Activated CD4-positive, alpha-beta memory T cell treated with anti-CD3 and anti-CD28 coated beads for 36 hours (primary cell): ENCODE measurements at places on chromosomes 2 and 18. TPM values are rescaled to one million over a fixed set of nuclear protein-coding genes. Genes with fewer than 3 reads are reported as not detected.

GRCh38 chr2:190615555-190616200, 33.2 kb upstream of the NAB1 start:
- peaks cover 2% of the 10 kb centered on the region for H3K36me3 ChIP-seq
- no peak overlapping the region for H3K27ac ChIP-seq
- no peaks in the 10 kb centered on the region for H3K27me3 ChIP-seq

DNA sequence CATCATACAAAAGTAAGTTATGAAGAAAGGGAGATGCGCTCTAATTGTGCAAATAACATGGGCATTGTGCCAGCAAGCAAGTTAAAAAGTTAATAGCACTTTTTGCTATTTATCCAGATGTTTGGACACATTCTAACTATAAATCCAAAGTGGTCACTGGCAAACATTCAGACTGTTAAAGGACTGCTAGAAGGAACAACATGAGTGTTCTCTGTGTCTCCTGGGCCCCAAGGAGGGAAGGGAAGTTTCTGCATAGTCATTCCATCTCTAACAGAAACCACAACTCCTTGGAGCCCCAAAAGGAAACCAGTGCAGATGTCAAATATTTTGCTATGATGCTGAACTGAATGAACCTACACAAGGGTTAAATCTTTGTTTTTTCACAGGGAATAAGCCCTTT, 213.3 kb upstream of the HNRNPA3 start:
- H3K4me3 ChIP-seq = no peak overlapping the region
- no peak overlapping the region for H3K27ac ChIP-seq
- DNase-seq = no peak
- no peaks in the 10 kb centered on the region for H3K36me3 ChIP-seq

DNA sequence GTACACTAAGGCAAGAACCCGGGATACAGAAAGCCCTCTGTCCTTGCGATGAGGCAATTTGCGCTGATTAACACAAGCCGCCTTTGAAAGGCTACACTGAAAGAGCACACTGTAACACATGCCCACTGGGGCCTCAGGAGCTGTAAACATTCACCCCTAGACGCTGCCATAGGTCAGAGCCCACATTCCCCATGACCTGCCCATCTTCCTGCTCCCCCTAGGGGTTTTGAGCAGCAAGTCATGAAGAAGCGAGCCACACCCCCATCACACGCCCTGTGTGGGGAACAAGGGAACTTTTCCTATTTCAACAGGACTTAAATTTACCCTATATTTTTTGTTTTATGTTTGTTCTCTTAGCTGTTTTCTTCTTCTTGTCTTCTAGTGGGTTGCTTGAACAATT, 47.8 kb upstream of the SLC4A10 start:
- H3K27me3 ChIP-seq = peaks cover 1% of the 10 kb centered on the region
- DNase-seq = peak; percentile 32
- no peak overlapping the region for H3K27ac ChIP-seq

- peaks cover 25% of the 10 kb centered on the region for H3K4me1 ChIP-seq
- DNase-seq = no peak
- peaks cover 22% of the 10 kb centered on the region for H3K36me3 ChIP-seq
- no peak overlapping the region for H3K27ac ChIP-seq
Observed at GRCh38 chr2:241744028-241744754, 9.8 kb downstream of the D2HGDH start.

- no peaks in the 10 kb centered on the region for H3K36me3 ChIP-seq
- no peaks in the 10 kb centered on the region for H3K4me1 ChIP-seq
- H3K27ac ChIP-seq = no peak overlapping the region
- no peak for DNase-seq
Observed at GRCh38 chr18:14748496-14748895, 524 bp downstream of the ANKRD30B start.

GRCh38 chr2:181163691-181164090, 183.3 kb downstream of the UBE2E3 start:
- peaks cover 48% of the 10 kb centered on the region for H3K4me1 ChIP-seq
- H3K36me3 ChIP-seq = peaks cover 32% of the 10 kb centered on the region
- peak overlapping the region; percentile 66 for H3K27ac ChIP-seq
- no peaks in the 10 kb centered on the region for H3K27me3 ChIP-seq
- DNase-seq = no peak

DNA sequence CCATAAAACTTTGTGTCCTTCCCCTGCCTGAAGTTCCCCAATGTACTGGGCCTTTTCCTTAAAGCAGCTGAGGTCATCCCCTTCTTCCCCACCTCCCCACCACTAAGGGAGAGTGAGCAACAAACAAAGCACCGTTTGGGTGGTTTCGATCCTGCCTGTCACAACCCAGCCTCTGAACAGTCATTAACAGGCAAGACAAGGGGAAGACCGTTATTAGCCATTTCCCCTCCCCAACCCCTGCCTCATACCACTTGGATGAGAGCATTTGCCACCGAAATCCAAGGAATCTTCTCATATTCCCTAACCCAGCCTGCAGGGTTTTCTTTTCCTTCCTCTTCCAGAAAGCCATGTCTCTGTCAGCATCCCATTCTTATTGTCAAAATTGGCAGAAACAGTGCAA, 65.6 kb downstream of the STRADB start:
- H3K36me3 ChIP-seq = no peaks in the 10 kb centered on the region
- H3K4me1 ChIP-seq = no peaks in the 10 kb centered on the region
- no peak for DNase-seq

DNA sequence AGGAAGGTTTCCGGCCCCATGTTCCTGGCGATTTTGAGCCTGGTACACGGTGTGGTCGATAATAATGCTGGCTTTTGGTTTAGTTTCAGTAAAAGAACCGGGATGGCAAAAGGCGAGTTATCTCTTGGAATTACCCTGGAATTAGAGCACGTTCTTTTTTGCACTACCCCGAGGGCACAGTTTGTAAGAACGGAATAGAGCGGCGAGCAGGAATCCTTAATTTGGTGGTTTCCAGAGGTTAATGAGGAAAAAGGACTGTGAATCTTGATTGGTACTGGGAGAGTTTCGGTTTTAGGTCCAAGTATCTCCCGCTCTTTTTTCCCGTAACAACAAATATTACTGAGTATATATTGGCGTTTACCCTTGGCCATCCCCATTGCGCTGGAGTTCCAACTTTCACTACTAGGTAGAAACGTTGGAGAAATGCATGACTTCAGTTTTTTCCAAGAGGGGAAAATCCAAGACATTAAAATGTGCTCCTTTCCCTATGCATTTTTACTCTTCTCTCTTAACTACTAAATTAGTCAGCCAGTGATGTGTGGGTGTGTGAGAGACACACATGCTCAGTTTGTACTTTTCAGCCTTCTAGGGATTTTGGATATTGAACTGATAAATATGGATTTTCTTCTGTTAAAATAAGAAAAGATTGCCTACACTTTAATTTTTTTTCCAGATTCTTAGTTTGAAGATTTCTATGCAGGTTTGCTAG, 160.8 kb downstream of the AGPS start:
- H3K27ac ChIP-seq = peak overlapping the region; percentile 100
- no peak for DNase-seq
- peak overlapping the region; percentile 97 for H3K4me3 ChIP-seq
- H3K27me3 ChIP-seq = no peaks in the 10 kb centered on the region
- peaks cover 8% of the 10 kb centered on the region for H3K4me1 ChIP-seq

GRCh38 chr2:66602341-66602740, 167.4 kb downstream of the MEIS1 start:
- no peak overlapping the region for H3K27ac ChIP-seq
- DNase-seq = no peak
- no peak overlapping the region for H3K4me3 ChIP-seq
- no peaks in the 10 kb centered on the region for H3K4me1 ChIP-seq

- no peaks in the 10 kb centered on the region for H3K4me1 ChIP-seq
- no peak for DNase-seq
- H3K4me3 ChIP-seq = no peak overlapping the region
- H3K27me3 ChIP-seq = no peaks in the 10 kb centered on the region
Observed at GRCh38 chr2:233343171-233343705, 11.1 kb upstream of the DGKD start.

- DNase-seq = no peak
- peaks cover 47% of the 10 kb centered on the region for H3K4me1 ChIP-seq
- no peak overlapping the region for H3K4me3 ChIP-seq
- H3K27ac ChIP-seq = peak overlapping the region; percentile 71
Observed at GRCh38 chr18:54150226-54150625, 74.2 kb downstream of the MBD2 start.

- no peaks in the 10 kb centered on the region for H3K4me1 ChIP-seq
- no peak overlapping the region for H3K4me3 ChIP-seq
- peaks cover 19% of the 10 kb centered on the region for H3K27me3 ChIP-seq
Observed at GRCh38 chr18:32478807-32479206, 8.1 kb upstream of the GAREM1 start.

DNA sequence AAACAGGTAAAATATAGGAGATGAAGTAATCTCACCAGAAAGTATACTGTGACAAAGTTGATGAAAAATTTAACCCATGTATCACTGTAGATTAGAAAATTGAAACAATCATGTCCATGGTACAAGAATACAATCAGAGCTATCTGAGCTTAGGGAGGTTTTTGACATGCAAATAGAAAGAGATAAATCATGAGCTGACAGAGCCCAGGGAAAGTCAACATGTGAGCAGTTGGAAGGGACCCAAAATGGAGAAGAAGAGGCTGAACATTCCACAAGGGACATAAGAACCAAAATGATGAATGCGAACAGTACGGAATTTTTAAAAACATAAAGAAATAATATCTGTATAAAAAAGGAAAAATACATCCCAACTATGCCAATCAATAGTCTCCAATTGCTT, 395.4 kb upstream of the CYRIA start:
- H3K4me3 ChIP-seq = no peak overlapping the region
- no peaks in the 10 kb centered on the region for H3K36me3 ChIP-seq
- no peak for DNase-seq
- no peaks in the 10 kb centered on the region for H3K27me3 ChIP-seq
- H3K27ac ChIP-seq = no peak overlapping the region

GRCh38 chr2:163345795-163346573, 389.8 kb downstream of the FIGN start:
- no peak overlapping the region for H3K27ac ChIP-seq
- H3K27me3 ChIP-seq = peaks cover 6% of the 10 kb centered on the region
- no peaks in the 10 kb centered on the region for H3K36me3 ChIP-seq
- no peak overlapping the region for H3K4me3 ChIP-seq

DNA sequence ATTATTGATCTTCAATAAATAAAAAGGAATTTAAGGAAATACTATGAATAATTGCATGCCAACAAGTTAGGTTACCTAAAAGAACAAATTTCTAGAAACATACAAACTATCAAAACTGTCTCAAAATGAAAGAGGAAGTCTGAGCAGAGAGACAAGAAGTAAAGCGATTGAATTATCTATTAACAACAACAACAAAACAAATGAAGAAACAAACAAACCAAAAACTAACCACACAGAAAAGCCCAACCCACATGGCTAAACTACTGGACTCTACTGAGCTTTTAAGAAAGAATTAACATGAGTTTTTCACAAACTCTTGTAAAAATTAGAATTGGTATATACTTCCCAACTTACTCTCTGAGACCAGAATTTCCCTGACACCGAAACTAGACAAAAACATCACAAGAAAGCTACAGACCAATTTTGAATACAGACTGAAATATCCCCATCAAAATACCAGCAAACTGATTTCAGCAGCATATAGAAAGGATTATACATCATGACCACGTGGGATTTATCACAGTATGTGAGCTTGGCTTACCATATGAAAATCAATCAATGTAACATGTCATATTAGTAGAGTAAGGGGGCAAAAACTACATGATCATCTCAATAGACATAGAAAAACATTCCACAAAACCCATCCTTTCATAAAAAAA, 16.6 kb upstream of the GALNT1 start:
- no peak overlapping the region for H3K4me3 ChIP-seq
- no peak for DNase-seq
- no peaks in the 10 kb centered on the region for H3K4me1 ChIP-seq

DNA sequence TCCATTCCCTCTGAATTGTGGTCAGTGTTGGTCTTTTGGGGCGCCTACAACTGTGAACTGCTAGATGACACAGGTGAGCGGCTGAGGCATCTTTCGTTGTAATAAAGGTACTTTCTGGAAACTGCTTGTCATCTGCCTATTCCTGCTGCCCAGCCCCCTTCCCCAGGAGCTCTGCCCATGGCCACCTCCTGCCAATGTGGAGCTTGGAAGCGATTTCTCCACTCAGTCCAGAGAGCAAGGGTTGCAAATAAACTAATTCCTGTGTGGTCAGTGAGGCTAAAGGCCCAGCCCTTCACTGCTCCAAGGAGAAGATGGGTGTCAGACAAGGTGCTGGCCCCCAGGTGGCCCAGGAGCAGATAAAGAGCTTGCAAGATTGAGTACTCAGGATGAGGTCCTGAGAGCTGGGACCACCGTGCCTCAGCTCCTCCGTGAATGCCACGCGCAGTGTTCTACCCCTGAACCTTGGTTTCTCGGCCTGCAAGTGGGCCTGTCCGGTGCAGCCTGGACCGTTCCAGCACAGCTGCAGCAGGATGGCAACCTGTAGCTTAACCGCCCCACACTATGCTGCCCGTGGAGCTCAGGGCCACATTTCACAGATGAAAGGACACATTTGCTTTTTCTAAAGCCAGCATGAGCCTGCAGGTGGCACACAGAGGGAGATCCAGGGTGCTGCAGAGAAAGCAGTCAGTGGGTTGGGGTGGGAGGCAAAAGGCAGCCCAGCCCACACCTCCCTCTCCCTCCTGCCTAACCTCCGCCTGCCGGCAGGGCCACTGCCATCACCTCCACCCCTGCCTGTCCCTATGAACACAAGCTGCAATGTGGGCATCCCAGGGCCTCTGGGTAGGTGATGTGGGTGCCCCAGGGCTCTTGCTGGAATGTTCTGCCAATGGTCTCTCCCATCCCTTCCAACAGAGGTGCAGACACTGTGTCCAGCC, 78.7 kb upstream of the OTOF start:
- no peak for DNase-seq
- H3K36me3 ChIP-seq = no peaks in the 10 kb centered on the region
- no peak overlapping the region for H3K4me3 ChIP-seq
- H3K27me3 ChIP-seq = peaks cover 43% of the 10 kb centered on the region
- H3K4me1 ChIP-seq = no peaks in the 10 kb centered on the region

DNA sequence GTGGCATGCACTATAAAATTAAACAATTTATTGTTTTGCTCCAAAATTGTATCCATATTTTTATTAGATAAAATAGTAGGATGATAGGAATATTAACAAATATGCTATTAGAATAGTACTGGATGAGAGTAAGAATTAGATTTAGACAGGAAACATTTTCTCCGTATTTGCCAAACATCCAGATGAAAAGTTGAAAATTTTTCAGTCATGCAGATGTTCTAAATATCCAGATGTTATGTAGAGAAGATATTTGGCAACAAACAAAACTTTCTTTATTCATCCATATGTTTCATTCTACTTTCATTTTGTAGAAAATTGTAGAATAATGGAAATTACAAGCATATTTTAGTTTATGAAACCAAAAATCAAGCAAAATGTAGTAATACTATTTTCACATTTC, 45.2 kb upstream of the NEUROD1 start:
- H3K27me3 ChIP-seq = peaks cover 20% of the 10 kb centered on the region
- H3K27ac ChIP-seq = no peak overlapping the region
- H3K4me3 ChIP-seq = no peak overlapping the region

- no peak overlapping the region for H3K4me3 ChIP-seq
- H3K4me1 ChIP-seq = no peaks in the 10 kb centered on the region
- no peaks in the 10 kb centered on the region for H3K27me3 ChIP-seq
- H3K36me3 ChIP-seq = no peaks in the 10 kb centered on the region
- no peak overlapping the region for H3K27ac ChIP-seq
Observed at GRCh38 chr2:107093426-107093957, 207.5 kb upstream of the ST6GAL2 start.

Gene CAPG
- total RNA-seq = 25.6 TPM

Gene SP5
- total RNA-seq = not detected

Gene IFIH1
- total RNA-seq = 34.2 TPM

Gene TUBA3E
- not detected for total RNA-seq

Gene EN1
- total RNA-seq = not detected

Gene CD8B2
- 0.07 TPM for total RNA-seq

Gene CAPN14
- 0.19 TPM for total RNA-seq
